ENCODE measurements at places on chromosomes 3 and 15.
A peak's percentile ranks its signal among the peaks of the same experiment; 100 is the strongest.

DNA sequence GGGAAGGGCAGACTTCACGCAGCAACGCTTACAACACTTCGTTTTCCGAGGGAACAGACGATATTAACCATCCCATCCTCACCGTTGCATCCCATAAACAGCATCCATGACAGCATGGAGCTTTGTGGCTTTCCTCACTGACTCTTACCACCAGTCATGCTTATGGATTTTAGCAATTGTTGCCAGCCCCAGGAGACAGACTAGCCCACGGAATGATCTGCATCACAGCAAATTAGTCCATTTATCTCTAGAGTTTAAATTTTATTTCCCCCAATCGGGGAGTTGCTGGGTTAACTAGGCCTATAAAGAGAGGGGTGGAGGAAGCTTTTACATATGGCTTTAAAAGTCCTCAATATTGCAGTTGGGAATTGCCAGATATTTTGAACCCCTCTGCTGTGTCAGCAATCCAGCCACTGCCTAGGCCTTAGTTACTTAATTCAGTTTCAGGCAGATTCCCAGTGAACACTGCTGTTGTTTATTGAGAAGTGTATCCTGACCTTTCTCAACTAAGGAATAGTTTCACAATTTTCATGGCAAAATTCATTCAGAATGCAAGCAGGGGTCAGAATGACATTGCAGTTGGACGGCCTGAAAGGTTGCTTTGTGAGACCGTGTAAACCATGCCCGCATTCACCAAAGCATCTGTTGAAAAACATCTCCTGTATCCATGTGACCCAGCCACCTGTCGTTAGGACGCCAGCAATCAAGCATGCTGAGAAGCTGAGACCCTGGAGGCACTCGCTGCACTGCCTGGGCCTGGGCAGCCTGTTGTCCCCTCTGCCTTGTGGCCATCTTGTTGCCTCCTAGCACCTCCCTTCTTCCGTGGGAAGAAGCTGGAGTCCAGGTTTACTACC is 397.4 kb upstream of the TPM1 start:
- peak; percentile 24 for DNase-seq

DNA sequence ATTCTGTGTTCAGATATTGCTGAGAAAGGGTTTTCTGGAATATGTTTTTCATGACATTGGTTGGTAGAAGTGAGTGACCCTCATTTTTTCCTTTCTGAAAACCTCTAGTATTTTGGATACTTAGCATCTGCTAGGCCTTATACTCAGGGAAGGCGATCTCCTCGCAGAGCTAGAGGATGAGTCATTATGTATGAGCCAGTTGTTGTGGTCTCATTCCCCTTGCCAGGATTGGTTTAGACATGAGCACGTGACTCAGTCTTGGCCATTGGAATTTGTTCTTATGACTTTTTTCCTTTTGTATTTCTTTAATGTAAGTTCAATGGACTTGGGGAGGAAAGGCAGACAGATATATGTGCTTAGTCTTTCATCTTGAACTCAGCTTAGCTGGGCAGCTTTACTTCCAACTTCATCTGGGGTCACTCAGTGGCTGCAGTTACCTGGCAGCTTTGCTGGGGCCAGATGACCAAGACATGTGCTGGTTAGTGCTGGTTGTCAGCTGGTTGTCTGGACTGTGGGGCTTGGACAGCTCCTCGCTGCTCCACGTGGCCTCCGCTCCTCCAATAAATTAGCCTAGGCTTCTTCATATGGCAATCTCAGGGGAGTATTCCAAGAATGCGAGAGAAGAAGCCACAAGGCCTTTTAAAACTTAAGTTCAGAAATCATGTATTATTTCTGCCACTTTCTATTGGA is 207.5 kb downstream of the IL20RB start:
- no peak for DNase-seq

- no peak for DNase-seq
These were observed 78.9 kb downstream of the RBPMS2 start for GRCh38 chr15:64696481-64696880.

- no peak for DNase-seq
These were observed 76.4 kb downstream of the LSM3 start for GRCh38 chr3:14254812-14255702.

- DNase-seq, result no peak
These were observed 61.5 kb downstream of the LRRC49 start for GRCh38 chr15:70954171-70954570.

DNA sequence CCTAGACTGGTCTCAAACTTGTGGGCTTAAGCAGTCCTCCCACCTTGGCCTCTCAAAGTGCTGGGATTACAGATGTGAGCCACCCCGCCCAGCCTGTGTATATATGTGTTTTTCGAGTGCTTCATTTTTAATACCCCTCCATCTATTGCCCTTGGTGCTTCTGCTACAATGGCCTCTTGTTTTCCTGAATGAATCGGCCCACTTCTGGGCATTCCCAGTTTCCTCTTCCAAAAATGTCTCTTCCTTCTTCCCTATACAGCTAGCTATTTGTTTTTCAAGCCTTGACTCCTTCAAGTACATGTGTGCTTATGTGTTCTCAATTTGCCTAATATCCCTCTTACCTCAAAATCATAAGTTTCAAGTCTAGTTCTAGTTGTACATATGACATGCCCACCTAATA is 16.7 kb downstream of the DIPK2A start:
- DNase-seq, result no peak

DNA sequence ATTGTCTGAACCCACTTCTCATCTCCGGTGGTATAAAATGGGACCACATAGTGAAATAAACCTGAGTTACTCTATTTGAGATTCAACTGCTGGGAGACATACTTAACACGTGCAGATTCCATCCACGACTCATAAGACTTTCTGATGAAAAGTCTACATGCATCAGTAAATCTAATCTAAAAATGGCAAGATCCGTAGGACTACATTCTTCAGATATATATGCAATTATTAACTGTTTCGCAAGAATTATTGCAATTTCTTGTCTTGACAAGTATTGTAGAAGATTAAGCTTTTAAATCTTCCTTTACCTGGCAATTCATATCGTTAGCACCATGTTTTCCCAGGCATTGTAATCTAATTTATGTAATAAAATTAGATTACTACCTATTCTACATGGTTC is 718.7 kb upstream of the CBLB start:
- DNase-seq, result no peak

GRCh38 chr3:136819731-136820679 is 1.1 kb downstream of the SLC35G2 start:
- DNase-seq, result no peak

DNA sequence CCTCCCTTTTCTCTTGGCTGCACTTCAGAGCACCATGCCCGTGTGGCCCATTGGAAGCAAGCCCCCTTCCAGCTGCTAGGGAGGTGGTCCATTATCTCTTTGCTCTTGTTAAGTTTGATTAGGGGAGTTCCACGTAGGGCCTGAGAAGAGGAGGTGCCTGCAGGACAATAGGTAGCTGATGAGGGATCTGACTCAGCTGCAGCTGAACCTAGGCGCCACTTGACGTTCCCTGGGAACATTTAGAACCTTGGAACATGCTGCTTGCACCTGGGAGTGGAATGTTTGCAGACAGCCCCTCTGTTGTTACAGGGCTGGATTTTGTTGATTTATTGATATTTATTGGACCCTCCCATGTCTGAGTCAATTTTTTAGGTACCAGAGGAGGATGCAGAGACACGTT is 4.7 kb downstream of the SMAD3 start:
- DNase-seq, result no peak
